Lower lobe of right lung (tissue), 2 donors: ENCODE measurements at places on chromosomes 4 and X. TPM values are rescaled to one million over a fixed set of nuclear protein-coding genes. Genes with fewer than 3 reads are reported as not detected.
A peak's percentile ranks its signal among the peaks of the same experiment; 100 is the strongest.

- H3K4me1 ChIP-seq: no peaks in the 10 kb centered on the region
- H3K4me3 ChIP-seq: no peak overlapping the region
- H3K27ac ChIP-seq: no peak overlapping the region
- no peaks in the 10 kb centered on the region for H3K27me3 ChIP-seq
- DNase-seq: no peak
Measured at GRCh38 chr4:150302553-150302952, 224.3 kb downstream of the DCLK2 start.

GRCh38 chr4:109676886-109677285 is 26.4 kb downstream of the CASP6 start:
- H3K4me1 ChIP-seq: no peaks in the 10 kb centered on the region
- H3K4me3 ChIP-seq: no peak overlapping the region

DNA sequence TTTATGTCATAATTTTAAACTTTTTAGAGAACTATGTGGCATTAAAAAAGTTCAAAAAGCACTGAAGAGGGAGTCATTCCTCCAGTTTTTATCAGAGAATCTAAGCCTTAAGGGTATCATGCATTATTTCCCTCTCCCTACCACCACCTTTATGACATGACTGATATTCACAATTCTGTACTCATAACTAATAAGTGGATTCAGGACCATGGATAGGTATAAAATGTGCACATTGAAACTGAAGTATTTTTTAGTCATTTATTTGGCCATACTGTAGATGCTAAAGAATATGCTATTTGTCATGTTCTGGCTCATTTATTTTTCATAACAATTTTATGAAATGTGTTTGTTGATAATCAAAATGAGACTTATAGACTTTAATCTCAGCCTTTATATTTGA is 897.5 kb upstream of the AGA start:
- no peaks in the 10 kb centered on the region for H3K4me1 ChIP-seq
- no peak overlapping the region for H3K4me3 ChIP-seq
- no peak for DNase-seq
- no peak overlapping the region for H3K27ac ChIP-seq

- H3K27me3 ChIP-seq: no peaks in the 10 kb centered on the region
- peaks cover 9% of the 10 kb centered on the region for H3K4me1 ChIP-seq
- no peak overlapping the region for H3K27ac ChIP-seq
- H3K36me3 ChIP-seq: no peaks in the 10 kb centered on the region
- H3K4me3 ChIP-seq: no peak overlapping the region
Measured at GRCh38 chrX:78321809-78322208, 5.6 kb downstream of the CYSLTR1 start.

- H3K27me3 ChIP-seq: no peaks in the 10 kb centered on the region
- DNase-seq: no peak
- H3K4me3 ChIP-seq: no peak overlapping the region
Measured at GRCh38 chrX:154021131-154021611, 1.5 kb upstream of the IRAK1 start.

DNA sequence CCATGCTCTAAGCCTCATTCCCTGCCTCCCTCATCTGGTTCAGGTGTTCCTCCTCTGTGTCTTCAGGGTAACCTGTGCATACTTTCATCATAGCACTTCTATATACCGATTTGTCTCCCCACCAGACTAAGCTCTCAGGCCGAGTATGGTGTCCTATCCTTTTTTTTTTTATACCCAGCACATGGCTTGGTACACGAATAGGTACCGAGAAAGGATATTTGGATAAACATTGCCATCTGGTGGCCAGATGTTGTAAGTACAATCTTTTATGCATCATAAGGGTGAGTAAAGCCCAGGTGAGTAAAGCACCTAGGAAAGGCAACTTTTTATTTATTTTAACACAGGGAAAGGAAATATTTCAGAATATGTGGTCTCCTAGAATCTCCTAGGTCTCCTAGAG is 68.4 kb downstream of the MID2 start:
- no peaks in the 10 kb centered on the region for H3K27me3 ChIP-seq
- no peaks in the 10 kb centered on the region for H3K36me3 ChIP-seq
- no peaks in the 10 kb centered on the region for H3K4me1 ChIP-seq
- DNase-seq: no peak
- no peak overlapping the region for H3K27ac ChIP-seq

GRCh38 chr4:78644744-78645330 is 93.3 kb downstream of the ANXA3 start:
- no peak for DNase-seq
- no peaks in the 10 kb centered on the region for H3K27me3 ChIP-seq
- no peaks in the 10 kb centered on the region for H3K36me3 ChIP-seq
- peaks cover 44% of the 10 kb centered on the region for H3K4me1 ChIP-seq

GRCh38 chr4:88097301-88097700 is 61.1 kb downstream of the ABCG2 start:
- H3K4me3 ChIP-seq: no peak overlapping the region
- H3K27me3 ChIP-seq: no peaks in the 10 kb centered on the region
- no peak for DNase-seq
- no peak overlapping the region for H3K27ac ChIP-seq

- peaks cover 6% of the 10 kb centered on the region for H3K4me1 ChIP-seq
- no peak overlapping the region for H3K27ac ChIP-seq
- no peak for DNase-seq
- H3K4me3 ChIP-seq: no peak overlapping the region
- no peaks in the 10 kb centered on the region for H3K36me3 ChIP-seq
- H3K27me3 ChIP-seq: no peaks in the 10 kb centered on the region
Measured at GRCh38 chr4:53635697-53636483, 44.6 kb upstream of the LNX1 start.

- H3K4me3 ChIP-seq: no peak overlapping the region
- no peak for DNase-seq
- H3K36me3 ChIP-seq: no peaks in the 10 kb centered on the region
Measured at GRCh38 chr4:149980121-149980682, 98.0 kb upstream of the DCLK2 start.

GRCh38 chrX:108439961-108440696 is 491 bp downstream of the COL4A5 start:
- H3K27ac ChIP-seq: peak overlapping the region; percentile 11
- H3K36me3 ChIP-seq: no peaks in the 10 kb centered on the region
- H3K27me3 ChIP-seq: no peaks in the 10 kb centered on the region
- H3K4me1 ChIP-seq: no peaks in the 10 kb centered on the region
- DNase-seq: peak; percentile 30
- peak overlapping the region; percentile 50 for H3K4me3 ChIP-seq

GRCh38 chr4:113881256-113881655 is 98.2 kb downstream of the ARSJ start:
- DNase-seq: no peak
- no peaks in the 10 kb centered on the region for H3K4me1 ChIP-seq
- no peaks in the 10 kb centered on the region for H3K36me3 ChIP-seq

DNA sequence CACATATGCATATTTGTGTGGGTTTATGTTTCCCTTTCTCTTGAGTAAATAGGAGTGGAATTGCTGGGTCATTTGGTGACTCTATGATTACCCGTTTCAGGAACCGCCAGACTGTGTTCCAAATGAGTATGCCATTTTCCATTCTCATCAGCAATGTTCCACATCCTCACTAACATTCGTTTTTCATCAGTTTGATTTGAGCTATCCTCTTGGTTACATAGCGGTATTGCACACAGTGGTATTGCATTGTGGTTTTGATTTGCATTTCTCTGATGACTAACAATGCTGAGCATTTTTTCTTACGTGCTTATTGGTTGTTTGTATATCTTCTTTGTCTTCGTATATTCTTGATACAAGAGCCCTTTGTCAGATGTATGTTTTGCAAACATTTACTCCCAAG is 218.0 kb upstream of the AMOT start:
- no peak overlapping the region for H3K4me3 ChIP-seq
- no peak overlapping the region for H3K27ac ChIP-seq
- DNase-seq: no peak
- H3K36me3 ChIP-seq: no peaks in the 10 kb centered on the region
- H3K4me1 ChIP-seq: no peaks in the 10 kb centered on the region
- H3K27me3 ChIP-seq: no peaks in the 10 kb centered on the region

The NDNF gene
- total RNA-seq: 108 TPM

The KCTD8 gene
- not detected for total RNA-seq

The UGT2B10 gene
- total RNA-seq: not detected

The PTPN13 gene
- 77.2 TPM for total RNA-seq

The KLB gene
- 1.0 TPM for total RNA-seq

The MMRN1 gene
- total RNA-seq: 42.6 TPM

The RAB41 gene
- total RNA-seq: not detected

The SAGE1 gene
- not detected for total RNA-seq
